ENCODE measurements at places on chromosomes 7 and 10.

DNA sequence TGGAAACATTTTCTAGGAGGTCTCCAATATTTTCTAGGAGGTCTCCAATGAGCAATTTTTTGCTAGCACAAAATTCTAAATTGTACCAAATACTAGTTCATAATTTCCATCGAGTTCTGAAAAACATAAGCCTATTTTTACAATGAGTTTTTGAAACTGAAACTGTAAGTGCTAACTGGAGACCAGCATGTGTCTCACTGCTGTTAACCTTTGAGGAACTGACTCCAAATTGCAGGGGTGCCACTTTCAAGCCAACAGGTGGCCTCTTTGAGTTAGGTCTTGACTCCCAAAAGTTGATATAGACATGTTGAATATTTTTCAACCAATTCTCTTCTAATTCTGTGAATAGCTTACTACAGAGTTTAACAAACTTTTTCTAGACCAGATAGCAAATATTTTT, 58.8 kb downstream of the CAV1 start:
- peak; percentile 75 for DNase-seq

GRCh38 chr7:27944643-27945042, 204.7 kb downstream of the TAX1BP1 start:
- no peak for DNase-seq

- no peak for DNase-seq
Observed at GRCh38 chr7:155796381-155797261, 15.6 kb downstream of the SHH start.

DNA sequence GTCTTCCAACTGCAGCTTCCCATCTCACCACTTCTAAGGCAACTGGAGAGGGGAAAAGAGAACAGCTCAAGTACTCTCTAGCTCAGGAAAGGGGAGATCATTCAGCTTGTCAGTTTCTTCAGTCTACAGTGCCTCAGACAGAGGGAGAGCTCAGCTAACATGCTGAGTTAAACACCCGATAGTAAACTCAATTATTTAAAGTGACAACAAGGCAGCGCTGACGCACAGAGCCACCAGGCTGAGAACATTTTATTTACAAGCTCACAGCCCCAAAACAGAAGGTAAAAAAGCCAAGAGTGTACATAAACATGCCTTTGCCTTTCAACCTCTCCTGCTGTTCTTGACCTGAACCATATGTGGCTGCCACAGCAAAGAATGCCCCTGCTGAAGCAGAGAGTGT, 10.1 kb upstream of the CUZD1 start:
- DNase-seq, result no peak

DNA sequence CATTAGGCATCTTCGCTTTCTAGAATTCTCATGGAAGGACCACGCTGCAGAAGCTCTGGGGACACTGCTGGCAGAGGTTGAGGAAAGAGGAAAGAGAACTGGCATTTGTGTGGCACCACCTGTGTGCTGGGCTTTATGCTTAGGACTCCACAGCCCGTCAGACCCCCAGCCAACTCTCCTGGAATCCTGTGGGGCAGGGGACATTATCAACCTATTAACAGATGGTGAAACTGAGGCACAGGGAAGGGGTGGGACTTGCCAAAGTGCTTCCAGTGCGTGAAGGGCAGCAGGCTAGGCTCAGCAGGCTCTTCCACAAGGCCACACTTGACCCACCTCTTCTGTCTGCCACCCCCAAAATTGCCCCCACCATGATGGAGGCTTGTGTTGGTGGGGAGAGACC, 46.8 kb downstream of the ZCCHC24 start:
- DNase-seq, result no peak

- no peak for DNase-seq
Observed at GRCh38 chr10:118669835-118670234, 74.4 kb upstream of the PRLHR start.

All from GM12878 (cell line).